Activated CD4-positive, alpha-beta T cell treated with anti-CD3 and anti-CD28 coated beads, Interleukin-2, amount 10 ng/mL, durations not matched to agents 24 days and 14 days (primary cell): ENCODE measurements at places on chromosomes 3 and 15. TPM values are rescaled to one million over a fixed set of nuclear protein-coding genes. Genes with fewer than 3 reads are reported as not detected.

GRCh38 chr15:82774496-82774895 is 31.4 kb downstream of the FSD2 start:
- H3K36me3 ChIP-seq: no peaks in the 10 kb centered on the region
- no peaks in the 10 kb centered on the region for H3K4me1 ChIP-seq
- H3K27ac ChIP-seq: no peak overlapping the region

DNA sequence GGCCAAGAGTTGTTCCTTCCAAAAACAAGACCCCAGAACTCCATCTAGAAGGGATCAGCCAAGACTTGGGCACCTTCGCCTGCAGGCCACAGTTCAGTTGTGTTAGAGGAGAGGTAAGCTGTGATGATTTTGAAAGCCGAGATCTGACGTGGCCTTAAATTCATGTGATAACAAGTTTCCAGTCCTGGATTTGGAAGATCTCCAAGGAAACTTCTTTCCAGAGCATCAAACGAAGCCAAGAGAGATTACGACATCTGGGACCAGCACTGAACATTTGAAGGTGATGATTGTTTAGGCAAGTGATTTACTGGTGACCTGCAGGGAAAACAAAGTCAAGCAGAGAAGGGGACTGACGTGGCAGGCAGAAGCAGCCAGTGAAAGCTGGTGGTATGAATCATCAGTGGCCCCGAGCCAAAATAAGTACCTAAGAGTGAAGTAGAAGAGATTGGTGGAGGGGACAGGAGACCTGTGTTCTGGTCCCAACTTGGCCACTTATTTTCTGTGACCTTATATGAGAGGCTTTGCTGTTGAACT is 339.0 kb upstream of the PROK2 start:
- DNase-seq: no peak
- no peak overlapping the region for H3K4me3 ChIP-seq
- no peaks in the 10 kb centered on the region for H3K36me3 ChIP-seq
- no peak overlapping the region for H3K27ac ChIP-seq
- no peaks in the 10 kb centered on the region for H3K27me3 ChIP-seq

DNA sequence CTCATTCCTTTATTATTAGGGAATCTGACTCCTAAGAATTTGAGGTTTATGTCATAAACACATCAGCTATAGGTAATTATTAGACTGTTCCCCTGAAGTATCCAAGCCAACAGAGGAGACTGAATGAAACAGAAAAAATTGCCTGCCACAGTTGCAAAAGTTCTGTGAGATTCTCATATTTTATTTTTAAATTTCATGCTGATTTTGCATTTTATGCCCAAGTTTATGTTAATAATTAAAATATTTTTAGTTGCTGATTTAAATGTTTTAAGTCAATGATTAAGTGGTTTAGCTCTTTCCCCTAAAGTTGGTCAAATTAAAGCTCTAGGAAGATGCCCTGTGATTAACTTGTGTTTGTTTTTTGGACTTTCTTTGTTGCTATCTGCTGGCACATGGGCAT is 10.2 kb downstream of the SENP8 start:
- no peak overlapping the region for H3K4me3 ChIP-seq
- no peak overlapping the region for H3K27ac ChIP-seq
- DNase-seq: no peak
- H3K4me1 ChIP-seq: no peaks in the 10 kb centered on the region

GRCh38 chr3:193030276-193030675 is 112.6 kb upstream of the MB21D2 start:
- H3K36me3 ChIP-seq: no peaks in the 10 kb centered on the region
- H3K27ac ChIP-seq: no peak overlapping the region
- H3K4me1 ChIP-seq: peaks cover 7% of the 10 kb centered on the region

DNA sequence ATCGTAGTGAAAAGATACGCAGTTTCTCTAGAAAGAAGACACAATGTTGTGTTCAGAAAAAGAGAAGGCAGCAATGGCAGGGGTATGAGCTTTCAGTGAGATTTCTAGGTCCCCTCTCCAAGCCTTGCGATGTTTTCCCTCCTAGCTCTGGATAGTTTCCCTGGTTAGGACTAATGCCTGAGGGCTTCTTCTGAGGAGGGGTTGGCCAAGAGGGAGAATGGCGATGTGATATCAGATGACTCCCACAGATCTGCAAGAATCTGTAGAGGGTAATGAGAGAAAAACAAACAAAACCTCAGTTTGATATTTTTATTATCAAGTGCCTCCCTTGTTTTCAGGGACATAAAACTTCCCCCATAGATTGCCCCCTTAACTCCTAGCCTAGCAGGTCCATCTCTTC is 4.1 kb upstream of the CLDN1 start:
- no peaks in the 10 kb centered on the region for H3K36me3 ChIP-seq
- peaks cover 15% of the 10 kb centered on the region for H3K4me1 ChIP-seq
- no peak for DNase-seq
- peaks cover 19% of the 10 kb centered on the region for H3K27me3 ChIP-seq
- no peak overlapping the region for H3K27ac ChIP-seq

DNA sequence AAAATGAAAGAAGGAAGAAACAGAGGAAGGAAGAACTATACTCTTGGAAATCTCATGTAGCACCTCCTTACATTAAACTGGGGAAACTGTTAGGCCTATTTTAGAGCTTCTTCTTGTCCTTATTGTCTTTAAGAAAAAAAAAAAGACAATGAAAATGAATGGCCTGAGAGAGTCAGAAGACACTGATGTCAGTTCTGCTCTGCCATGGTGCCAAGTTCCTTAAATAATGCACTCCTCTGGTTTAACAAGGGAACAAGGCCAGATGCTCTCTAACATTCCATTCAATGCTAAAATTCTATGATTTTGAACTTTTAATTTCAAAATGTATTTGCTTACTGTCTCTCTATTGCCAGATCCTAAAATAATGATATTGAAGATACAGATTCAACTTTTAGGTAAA is 4.4 kb upstream of the MBNL1 start:
- H3K4me1 ChIP-seq: peaks cover 58% of the 10 kb centered on the region
- H3K36me3 ChIP-seq: peaks cover 31% of the 10 kb centered on the region
- DNase-seq: no peak
- no peaks in the 10 kb centered on the region for H3K27me3 ChIP-seq

GRCh38 chr15:44641651-44642050 is 21.8 kb downstream of the SPG11 start:
- H3K4me3 ChIP-seq: no peak overlapping the region
- H3K4me1 ChIP-seq: peaks cover 23% of the 10 kb centered on the region
- H3K36me3 ChIP-seq: peaks cover 60% of the 10 kb centered on the region
- no peak for DNase-seq
- no peak overlapping the region for H3K27ac ChIP-seq

DNA sequence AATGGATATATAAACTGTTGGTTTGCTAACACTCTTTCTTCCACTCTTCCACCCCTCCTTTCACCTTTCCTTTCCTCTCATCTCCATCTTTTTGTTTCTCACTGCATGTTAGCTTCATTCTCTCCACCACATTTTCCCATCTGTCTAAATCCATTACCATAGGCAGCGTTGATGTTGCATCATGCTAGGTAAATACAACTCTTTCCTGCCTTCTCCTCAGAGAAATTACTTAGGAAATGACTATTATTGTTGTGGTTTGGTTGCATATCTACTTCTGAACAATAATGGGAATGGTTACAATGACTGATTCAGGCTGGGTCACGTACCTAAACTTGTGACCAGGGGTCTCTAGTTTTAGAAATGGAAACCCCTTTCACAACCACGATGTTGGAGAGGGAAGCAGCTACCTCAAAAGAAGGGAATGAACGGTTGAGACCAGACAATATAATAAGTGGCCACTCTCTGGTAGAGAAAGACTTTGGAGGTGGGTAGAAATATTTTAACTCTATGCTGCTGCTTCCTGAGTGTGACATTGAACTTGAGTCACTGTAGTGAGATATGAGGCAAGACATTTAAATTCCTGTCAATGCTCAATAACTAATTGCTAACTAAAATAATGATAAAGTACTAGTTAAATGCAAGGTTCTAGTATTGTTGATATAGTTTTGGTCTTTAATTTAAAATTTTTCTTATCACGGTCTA is 314.1 kb upstream of the TGFBR2 start:
- no peak for DNase-seq
- H3K27me3 ChIP-seq: no peaks in the 10 kb centered on the region
- H3K4me3 ChIP-seq: no peak overlapping the region
- H3K36me3 ChIP-seq: peaks cover 2% of the 10 kb centered on the region
- H3K4me1 ChIP-seq: peaks cover 24% of the 10 kb centered on the region

- H3K4me3 ChIP-seq: no peak overlapping the region
- no peak overlapping the region for H3K27ac ChIP-seq
- DNase-seq: no peak
- H3K36me3 ChIP-seq: no peaks in the 10 kb centered on the region
- H3K4me1 ChIP-seq: no peaks in the 10 kb centered on the region
- no peaks in the 10 kb centered on the region for H3K27me3 ChIP-seq
Measured at GRCh38 chr3:180523040-180523439, 78.9 kb upstream of the TTC14 start.

- H3K36me3 ChIP-seq: peaks cover 11% of the 10 kb centered on the region
- H3K4me3 ChIP-seq: peak overlapping the region; percentile 29
- peaks cover 67% of the 10 kb centered on the region for H3K4me1 ChIP-seq
- no peak for DNase-seq
Measured at GRCh38 chr3:46371519-46372340, 984 bp downstream of the CCR5 start.

DNA sequence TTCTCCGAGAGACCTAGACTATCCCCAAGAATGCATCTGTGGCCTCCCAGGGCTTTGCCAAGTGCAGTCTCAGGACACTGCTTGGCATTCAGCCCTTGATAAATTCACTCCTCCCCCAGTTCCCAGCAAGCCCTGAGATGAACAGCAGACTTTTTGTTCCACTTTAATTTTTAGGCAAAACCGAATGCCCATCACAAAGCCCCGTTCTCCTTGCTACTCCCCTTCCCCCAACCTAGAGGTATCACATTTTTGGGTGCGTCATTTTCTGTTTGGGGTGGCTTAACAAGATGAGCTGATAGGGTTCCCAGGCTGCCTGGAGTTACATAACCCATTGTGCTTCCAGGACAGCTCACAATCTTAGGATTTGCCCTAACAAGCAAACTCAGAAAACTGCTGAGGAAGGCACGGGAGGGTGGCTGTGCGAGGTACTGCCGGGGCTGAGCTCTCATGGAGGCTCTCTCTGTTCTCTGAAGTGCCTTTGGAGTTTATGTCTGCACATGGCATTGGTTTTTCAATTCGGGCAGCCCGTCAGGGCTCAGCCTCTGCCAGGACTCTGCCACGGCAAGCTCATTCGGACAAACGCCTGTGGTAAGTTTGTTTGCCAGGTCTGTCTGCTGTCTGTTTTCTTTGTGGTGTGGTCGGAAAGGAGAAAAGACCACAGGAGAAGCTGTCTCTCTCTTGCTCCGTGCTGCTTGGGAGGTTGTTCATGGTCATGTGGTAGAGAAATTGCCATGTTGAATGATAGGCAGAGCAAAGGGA is at the start of gene TRAK1:
TSS of gene TRAK1 (plus strand) at position 385 of the 759 bp plus-strand sequence. CDS start at position 498, 113 bp downstream.
- H3K27ac ChIP-seq: peak within 1 kb of the TSS; percentile 74
- H3K27me3 ChIP-seq: no peaks in the 10 kb centered on the region
- H3K4me1 ChIP-seq: peaks cover 37% of the 10 kb centered on the region
- H3K4me3 ChIP-seq: peak within 1 kb of the TSS; percentile 43
- peaks cover 48% of the 10 kb centered on the region for H3K36me3 ChIP-seq

DNA sequence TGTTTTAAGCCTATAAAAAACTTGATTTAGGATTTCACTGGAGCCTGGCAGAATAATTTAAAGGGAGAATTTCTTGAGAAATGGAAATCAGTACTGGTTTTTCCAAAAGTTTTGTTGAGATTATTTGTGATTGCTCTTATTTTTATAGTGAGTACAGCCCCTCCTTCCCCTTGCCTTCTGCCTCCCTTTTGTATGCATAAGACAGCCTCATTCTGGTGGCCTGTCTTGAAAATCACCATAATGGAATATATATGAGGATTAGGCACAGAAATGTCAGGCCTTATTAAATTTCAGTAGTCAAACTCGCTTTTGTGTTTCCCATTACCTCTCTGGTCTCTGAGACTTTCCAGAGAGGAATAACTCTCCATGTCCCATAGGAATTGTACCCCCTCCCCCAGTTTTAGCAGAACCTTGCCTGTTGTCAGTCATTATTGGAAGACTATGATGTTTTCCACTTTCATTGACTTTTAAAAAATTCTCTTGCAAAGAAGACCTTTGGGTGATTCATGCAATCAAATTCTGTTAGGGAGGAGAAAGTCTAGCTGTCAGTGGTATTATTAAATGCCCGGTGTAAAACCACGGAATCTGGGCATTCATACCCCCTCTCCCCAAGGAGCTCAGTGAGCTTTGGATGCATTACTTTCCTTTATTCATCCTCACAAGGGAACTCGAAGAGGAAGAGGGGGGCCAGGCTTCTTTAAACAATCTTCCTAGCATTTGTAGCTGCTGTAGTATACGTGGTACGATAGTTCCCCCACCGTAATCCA is 171.6 kb upstream of the TSC22D2 start:
- no peak overlapping the region for H3K4me3 ChIP-seq
- DNase-seq: no peak
- H3K27me3 ChIP-seq: peaks cover 8% of the 10 kb centered on the region
- no peaks in the 10 kb centered on the region for H3K36me3 ChIP-seq

DNA sequence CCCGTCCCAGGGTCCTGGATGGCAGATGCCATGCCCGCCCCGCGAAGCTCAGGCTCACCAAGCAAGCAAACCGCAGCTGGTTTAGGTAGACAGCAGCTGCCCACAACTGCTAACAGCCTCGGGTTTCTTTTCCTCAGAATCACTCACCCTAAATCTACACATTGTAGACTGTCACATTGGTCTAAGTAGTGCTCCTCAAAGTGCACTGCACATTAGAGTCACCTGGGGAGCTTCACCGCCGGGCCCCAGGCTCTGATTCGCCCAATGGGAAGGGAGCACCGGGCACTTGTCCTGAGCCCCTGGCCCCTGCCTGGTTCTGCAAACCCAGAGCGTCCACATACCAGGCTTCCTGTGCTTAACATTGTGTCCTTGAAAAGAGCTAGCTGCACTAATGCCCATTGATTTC is 752 bp downstream of the OCA2 start:
- peaks cover 16% of the 10 kb centered on the region for H3K4me1 ChIP-seq
- no peak overlapping the region for H3K27ac ChIP-seq
- no peak overlapping the region for H3K4me3 ChIP-seq
- no peaks in the 10 kb centered on the region for H3K36me3 ChIP-seq

DNA sequence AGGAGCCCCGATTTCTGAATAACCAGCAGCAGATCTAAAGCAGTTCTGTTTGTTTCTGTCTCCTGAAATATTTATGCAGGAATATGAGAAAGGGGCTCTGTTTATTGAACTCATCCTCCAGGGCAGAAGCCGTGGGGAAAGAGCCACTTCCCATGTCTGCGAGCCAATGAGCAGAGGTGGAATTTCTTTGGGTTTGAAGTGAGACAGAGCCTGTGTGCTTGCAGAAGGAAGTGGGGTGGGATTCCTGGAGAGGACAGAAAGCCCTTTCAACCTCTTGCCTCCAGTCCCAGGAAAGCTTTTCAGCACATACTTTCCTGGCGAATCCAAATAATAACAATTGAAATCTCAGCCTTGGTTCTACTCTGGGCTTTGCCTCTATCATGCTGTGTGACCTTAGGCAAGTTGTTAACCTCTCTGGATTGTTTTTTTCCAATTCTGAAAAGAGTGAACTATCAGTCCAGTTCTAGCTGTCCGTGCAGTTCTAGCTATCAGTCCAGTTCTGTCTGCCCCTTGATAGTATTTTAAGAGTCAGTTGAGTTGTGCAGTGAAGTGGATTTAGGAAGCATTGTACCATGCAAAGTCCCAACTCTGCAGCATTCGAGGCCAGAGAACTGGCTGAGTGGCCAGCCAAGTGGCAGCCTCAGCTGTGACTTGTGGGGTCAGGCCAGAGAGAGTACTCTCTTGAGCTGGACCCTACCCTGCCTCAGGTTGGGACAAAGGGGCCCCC is 15.9 kb downstream of the CORO2B start:
- DNase-seq: no peak
- H3K4me3 ChIP-seq: no peak overlapping the region
- H3K36me3 ChIP-seq: no peaks in the 10 kb centered on the region
- peaks cover 4% of the 10 kb centered on the region for H3K27me3 ChIP-seq
- no peaks in the 10 kb centered on the region for H3K4me1 ChIP-seq
- no peak overlapping the region for H3K27ac ChIP-seq

The INAFM2 gene
- 22.8 and 23.3 TPM in 2 replicates for total RNA-seq

The GOLGA6C gene
- total RNA-seq: not detected in 2 replicates

The GXYLT2 gene
- not detected in 2 replicates for total RNA-seq

The GOLGA6L10 gene
- total RNA-seq: 0.76 and 0.96 TPM in 2 replicates

The TRH gene
- not detected in 2 replicates for total RNA-seq

The ATP13A4 gene
- total RNA-seq: 0.88 and 2.1 TPM in 2 replicates

The AHSG gene
- not detected in 2 replicates for total RNA-seq
